ENCODE measurements at places on chromosomes 4 and X. TPM values are rescaled to one million over a fixed set of nuclear protein-coding genes. Genes with fewer than 3 reads are reported as not detected.

DNA sequence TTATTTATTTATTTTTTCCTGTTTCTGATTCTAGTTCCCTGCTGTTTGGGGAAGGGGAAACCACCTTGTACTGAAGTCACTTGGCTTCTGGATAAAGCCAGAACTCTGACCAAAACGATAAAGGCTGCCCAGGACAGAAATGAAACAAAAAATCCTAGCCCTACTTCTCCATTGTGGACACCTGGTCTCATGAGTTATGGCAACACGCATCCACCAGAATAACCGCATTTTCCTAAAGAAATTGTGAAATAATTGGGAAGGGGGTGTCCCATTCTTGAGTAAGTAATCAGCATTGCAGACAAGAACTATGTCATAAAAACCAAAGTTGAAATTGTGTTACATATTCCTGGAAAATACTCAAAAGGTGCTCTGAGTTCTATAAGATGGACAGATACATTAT is 42.1 kb downstream of the SLC9A7 start:
- DNase-seq: no peak

GRCh38 chrX:93673869-93674271 is at the start of gene FAM133A:
FAM133A (plus strand) TSS chrX:93674206; CDS start chrX:93709420, 35,214 bp downstream.
- no peak for DNase-seq

DNA sequence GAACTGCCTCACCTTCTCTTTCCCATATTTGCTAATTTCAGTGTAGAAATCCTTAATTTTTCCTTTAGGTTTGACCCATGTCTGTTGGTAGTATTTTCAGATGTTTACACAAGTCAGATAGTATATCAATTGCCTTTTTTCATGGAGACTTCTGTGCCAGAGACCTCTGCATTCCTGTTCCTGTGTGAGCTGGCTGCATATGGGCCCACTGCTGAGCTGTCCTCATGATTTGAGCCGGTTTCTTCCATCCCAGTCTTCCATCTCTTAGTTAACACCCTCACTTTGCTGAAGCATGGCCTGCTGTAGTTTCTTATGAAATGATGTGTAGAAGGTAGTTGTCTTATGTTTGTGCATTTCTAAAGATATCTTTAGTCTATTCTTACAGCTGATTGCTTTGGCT is 40.0 kb downstream of the CDS1 start:
- no peak for DNase-seq

DNA sequence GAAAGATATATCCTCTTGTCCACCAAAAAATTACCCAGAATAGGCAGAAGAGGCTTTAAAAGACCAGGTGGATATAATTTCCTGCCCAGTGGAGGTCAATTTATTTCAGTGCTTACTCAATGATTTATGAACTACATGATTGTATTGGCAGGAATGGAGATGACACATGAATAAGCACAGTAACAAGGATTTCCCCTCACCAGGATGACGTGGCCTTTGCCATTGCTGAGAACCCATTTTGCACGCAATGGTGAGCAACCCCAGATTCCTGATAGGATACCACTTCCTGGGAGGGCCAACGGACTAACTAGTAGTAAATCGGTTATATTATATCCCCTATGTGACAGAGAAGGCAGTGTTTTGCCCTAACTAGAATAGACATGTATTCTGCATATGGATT is 11.6 kb upstream of the TTC29 start:
- no peak for DNase-seq

DNA sequence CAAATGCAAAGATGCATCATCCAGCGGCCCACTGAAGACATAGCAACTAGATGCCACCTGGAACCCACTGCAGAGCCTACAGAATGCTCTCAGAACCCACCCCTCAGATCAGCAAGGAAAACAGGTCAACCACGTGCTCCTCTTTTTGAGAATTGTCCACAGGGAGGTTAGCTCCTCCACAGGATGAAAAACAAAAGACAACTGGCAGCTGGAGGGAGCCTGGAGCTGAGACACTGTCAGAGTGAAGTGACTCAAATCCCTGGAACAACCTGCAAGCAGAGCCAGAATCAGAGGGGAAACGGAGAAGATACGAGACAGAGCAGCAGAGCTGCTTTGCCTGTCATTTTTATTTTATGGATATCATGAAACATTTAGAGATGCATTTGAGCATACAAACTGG is 277.6 kb downstream of the GASK1B start:
- DNase-seq: no peak

- DNase-seq: no peak
These were observed 50.2 kb upstream of the GRIA2 start for GRCh38 chr4:157170321-157170720.

DNA sequence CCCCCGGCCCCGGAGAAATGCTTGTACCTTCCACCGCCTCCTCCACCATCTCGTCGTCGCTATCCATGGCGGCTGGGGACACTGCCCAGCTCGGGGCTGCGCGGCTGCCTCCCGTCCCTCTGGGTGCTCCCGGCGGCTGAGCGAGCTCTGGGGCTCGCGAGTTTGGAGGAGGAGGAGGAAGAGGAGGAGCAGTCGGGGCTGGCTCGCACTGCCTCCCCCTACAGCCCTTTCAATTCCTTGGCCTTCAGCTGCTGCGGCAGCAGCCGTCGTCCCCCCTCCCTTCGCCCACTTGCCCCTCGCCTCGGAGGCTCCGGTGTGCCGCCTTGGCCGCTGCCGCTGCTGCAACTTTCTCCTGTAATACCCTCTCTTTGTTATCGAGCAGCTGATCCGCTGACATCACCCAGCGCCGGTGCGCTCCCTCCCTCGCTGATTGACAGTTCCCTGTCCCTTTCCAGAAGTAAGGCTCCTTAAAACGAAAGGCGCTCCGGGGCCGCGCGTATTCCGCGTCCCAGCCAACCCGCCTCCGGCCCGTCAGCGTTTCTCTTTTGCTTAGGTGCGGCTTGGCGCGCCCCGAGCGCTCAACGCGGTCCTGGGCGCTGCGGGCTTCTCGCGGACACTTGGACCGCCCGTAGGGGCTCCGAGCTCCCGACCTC is at the start of gene SETD7:
Gene SETD7, minus strand, starts transcription at position 149 of the 653 bp plus-strand sequence. Its CDS starts 82 bp downstream, at position 67.
- DNase-seq: peak; percentile 77

The PRDM5 gene
- total RNA-seq: 7.8 TPM

GRCh38 chrX:38127961-38128360 is 92.7 kb downstream of the SRPX start:
- no peak for DNase-seq

GRCh38 chr4:76308548-76308947 is 2.0 kb downstream of the STBD1 start:
- DNase-seq: peak; percentile 60

DNA sequence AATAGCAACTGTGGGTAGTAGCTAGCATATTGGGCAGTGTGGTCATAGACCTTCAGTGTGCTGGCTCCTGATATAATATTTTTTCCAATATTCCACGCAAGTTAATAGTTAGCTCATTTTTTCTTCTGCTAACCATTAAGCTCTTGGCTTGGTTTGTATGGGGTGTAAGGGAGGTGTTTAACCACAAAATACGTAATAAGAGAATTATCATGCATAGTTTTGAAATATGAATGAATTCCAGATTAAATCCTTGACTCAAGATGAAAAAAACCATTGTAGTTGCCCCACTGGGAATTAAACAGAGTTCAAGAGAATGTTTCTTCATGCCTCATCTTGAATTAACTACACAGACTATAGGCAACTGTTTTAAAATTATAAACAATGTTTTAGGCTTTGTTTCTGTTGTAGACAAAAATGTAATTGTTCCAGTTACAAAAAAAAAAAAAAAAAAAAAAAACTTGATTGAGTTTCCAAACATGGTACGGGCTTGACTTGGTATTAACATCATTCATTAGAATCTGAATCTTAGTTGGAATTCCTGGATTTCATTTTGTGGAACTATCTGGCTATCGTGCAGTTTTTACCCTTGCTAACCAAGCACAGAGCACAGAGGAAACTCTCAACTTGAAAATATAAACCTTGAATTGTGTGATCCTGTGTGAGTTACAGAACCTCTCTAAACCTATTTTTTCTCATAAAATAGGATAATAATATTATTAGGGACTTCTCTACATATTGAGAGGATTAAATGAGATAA is 28.4 kb downstream of the CXCL1 start:
- no peak for DNase-seq

DNA sequence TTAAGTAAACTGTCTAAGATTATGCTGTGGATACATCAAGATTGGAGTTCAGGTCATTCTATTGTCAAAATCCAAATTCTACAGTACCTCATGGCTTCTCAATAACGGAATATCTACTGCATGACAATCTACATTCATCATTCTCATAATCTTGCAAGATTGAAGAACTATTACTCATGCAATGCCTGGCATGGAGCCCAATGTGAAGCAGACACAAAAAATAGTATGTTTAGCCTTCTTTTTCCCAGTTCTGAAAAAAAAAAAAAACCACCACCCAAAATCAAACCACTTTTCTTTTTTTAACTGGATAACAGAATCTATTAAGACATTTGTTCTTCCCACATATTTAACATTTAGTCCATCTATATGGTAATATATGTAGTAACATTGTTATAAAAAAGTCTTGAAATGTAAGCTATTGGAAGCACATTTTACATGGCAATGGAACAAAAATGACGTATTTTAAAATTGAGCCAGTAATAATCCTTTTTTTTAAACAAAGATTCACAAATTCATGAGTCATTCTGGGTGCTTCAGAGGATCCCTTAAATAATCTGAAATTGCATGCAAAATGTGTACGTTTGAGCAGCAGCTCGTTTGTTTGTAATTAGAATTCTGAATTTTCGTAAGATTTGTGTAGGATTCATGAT is 232.2 kb upstream of the FMR1 start:
- no peak for DNase-seq

DNA sequence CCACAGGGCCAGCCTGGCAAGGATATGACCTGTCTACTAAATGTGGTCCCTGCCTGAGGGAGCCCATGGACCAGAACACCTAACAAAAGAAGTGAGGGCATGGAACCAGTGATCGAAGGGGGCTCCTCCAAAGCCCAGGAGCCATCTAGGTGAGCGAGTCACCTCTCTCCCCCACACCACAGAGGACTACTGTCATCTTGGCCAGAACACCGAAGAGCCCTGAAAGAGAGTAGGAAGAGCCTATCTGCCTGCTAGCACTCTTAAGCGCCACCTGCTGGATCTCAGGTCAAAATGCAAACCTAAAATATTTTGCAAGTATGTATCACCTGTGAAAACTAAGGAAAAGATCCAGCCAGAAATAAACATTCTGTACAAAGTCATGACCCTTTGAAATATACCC is 137.9 kb upstream of the ZXDB start:
- DNase-seq: peak; percentile 47

The LDB2 gene
- total RNA-seq: not detected

GRCh38 chr4:94591289-94591688 is 139.5 kb downstream of the PDLIM5 start:
- DNase-seq: no peak

GRCh38 chr4:155376387-155377268 is at the start of gene MAP9:
MAP9 (minus strand) TSS chr4:155376965; CDS start chr4:155375850, 1,115 bp downstream.
- no peak for DNase-seq

DNA sequence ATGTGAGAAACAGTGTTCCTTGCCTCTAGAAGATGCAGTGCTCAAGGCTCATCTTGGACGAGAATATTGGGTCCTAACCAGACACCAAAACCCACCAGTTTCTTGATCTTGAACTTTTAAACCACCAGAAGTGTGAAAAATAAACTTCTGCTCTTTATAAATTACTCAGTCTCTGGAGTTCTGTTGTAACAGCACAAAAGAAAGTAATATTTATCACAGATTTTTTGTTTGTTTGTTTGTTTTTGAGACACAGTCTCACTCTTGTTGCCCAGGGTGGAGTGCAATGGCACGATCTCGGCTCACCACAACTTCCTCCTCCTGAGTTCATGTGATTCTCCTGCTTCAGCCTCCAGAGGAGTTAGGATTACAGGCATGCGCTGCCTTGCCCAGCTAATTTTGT is 371.1 kb upstream of the NDST4 start:
- no peak for DNase-seq

DNA sequence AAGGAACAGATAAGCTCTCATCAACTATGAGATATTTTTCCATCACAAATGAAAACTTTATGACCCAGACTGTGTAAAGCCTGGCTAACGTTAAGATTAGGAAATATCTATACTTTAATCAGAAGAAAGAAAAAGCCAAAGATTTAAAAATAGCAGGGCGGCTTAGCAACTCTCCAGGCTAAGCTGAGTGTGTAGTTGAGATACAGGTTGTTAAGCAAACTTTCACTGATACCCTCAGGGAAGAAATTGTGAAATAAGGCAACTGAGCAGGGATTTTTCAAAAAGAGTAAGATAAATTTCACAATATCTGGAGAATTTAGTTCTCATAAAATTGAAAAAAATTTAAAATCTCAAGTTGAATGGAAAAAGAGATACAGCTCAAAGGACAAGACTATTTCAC is 382.0 kb downstream of the RAPGEF2 start:
- no peak for DNase-seq

Measured in HT-29 (cell line).